ENCODE measurements at places on chromosomes 5 and 9. TPM values are rescaled to one million over a fixed set of nuclear protein-coding genes. Genes with fewer than 3 reads are reported as not detected.

Gene CMBL
- total RNA-seq, result 1.7 TPM

GRCh38 chr5:158126442-158127405 lies 267.8 kb upstream of the CLINT1 start:
- peaks cover 14% of the 10 kb centered on the region for H3K27me3 ChIP-seq
- DNase-seq, result no peak
- no peaks in the 10 kb centered on the region for H3K4me1 ChIP-seq
- no peak overlapping the region for H3K4me3 ChIP-seq

Gene CDH6
- not detected for total RNA-seq

GRCh38 chr9:70013598-70014196 lies 30.0 kb upstream of the MAMDC2 start:
- H3K4me3 ChIP-seq, result no peak overlapping the region
- no peak overlapping the region for H3K27ac ChIP-seq
- no peaks in the 10 kb centered on the region for H3K36me3 ChIP-seq
- no peaks in the 10 kb centered on the region for H3K4me1 ChIP-seq
- H3K27me3 ChIP-seq, result peaks cover 2% of the 10 kb centered on the region

Gene DBH
- total RNA-seq, result not detected

- no peaks in the 10 kb centered on the region for H3K4me1 ChIP-seq
- no peak overlapping the region for H3K27ac ChIP-seq
- no peak overlapping the region for H3K4me3 ChIP-seq
- peaks cover 2% of the 10 kb centered on the region for H3K27me3 ChIP-seq
- no peak for DNase-seq
Observed at GRCh38 chr9:79264041-79264440, 307.7 kb upstream of the TLE4 start.

- H3K4me3 ChIP-seq, result no peak overlapping the region
- no peak for DNase-seq
- no peaks in the 10 kb centered on the region for H3K27me3 ChIP-seq
- no peaks in the 10 kb centered on the region for H3K36me3 ChIP-seq
Observed at GRCh38 chr5:120306303-120306702, 157.8 kb upstream of the PRR16 start.

DNA sequence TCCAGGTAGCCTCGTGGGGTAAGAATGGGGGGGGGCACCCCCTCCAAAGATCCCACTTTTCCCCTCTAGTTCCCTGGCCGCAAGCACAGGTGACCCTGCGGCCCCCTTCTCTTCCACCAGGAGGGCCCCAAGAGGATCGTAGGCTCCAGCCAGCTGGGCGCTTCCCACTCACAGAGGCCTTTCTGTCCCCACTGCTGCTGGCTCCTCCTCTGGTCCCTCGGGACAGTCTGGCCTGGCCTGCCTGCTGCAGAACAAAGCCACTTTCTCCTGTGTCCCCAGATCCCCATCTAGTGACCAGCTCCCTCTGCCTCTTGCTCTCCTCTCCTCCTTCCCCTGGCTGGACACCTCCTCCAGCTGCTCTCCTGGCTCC lies 534 bp upstream of the SAPCD2 start:
- DNase-seq, result no peak

DNA sequence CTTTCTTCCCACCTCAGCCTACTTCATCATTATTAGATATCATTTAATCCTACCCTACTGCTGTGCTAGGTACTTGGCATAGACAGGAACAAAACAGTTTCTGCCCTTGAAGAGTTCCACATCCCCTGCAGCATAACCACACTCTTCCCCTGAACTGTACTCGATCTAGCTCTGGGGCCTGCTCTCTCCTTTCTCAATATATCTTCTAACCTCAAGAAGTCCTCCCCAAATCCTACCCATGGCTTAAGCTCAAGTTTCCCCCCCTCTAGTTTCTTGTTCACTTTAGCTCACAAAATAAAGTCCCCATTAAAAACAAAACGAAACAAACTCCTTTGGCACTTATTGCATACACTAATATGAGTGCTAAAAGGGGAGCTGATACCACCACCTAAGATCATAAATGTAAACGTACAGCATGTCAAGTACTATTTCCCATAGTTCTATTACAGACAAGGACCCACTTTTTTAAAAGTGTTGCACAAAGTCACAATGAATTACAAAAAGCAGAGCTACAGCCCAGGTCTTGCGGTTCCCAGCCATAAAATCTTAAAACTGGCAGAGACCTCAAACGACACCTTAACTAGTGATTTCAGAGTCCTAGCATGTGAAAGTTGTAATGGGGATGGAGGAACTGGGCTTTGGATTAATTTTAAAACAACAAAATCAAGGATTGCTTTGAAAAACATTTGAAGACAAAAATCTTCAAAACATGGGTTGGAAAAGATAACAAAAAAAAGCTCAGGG lies 80.7 kb downstream of the PTPDC1 start:
- peaks cover 17% of the 10 kb centered on the region for H3K36me3 ChIP-seq
- no peak for DNase-seq

GRCh38 chr5:107858788-107859187 lies 188.1 kb upstream of the EFNA5 start:
- no peak overlapping the region for H3K27ac ChIP-seq
- H3K36me3 ChIP-seq, result no peaks in the 10 kb centered on the region
- DNase-seq, result no peak
- H3K27me3 ChIP-seq, result no peaks in the 10 kb centered on the region
- no peak overlapping the region for H3K4me3 ChIP-seq

Gene LCN15
- total RNA-seq, result not detected

GRCh38 chr9:94861589-94862272 lies 135.2 kb downstream of the AOPEP start:
- no peaks in the 10 kb centered on the region for H3K27me3 ChIP-seq
- no peak for DNase-seq
- H3K4me3 ChIP-seq, result peak overlapping the region; percentile 54
- peaks cover 47% of the 10 kb centered on the region for H3K4me1 ChIP-seq
- peak overlapping the region; percentile 90 for H3K27ac ChIP-seq

- no peaks in the 10 kb centered on the region for H3K27me3 ChIP-seq
- peaks cover 25% of the 10 kb centered on the region for H3K4me1 ChIP-seq
- no peaks in the 10 kb centered on the region for H3K36me3 ChIP-seq
Observed at GRCh38 chr5:56498759-56499395, 265.7 kb upstream of the ANKRD55 start.

DNA sequence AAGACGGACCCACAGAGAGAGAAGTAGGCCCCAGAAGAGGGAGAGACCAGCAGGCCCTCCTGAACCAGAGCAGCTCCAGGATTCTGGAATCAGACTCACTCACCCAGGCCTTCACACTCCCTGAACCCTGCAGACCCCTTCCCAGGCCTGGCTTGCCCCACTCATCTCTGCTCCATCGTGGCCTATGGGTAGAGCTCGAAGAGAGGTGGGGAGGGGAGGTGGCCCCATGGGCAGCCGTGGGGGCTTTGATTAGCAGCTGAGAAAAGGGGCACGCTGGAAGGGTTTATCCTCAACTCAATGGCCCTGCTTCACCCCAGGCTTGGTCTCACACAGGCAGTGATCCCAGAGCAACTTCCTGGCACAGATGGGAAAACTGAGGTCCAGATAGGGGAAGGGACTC lies 613 bp downstream of the MYMK start:
- no peak overlapping the region for H3K4me3 ChIP-seq
- H3K27me3 ChIP-seq, result peaks cover 5% of the 10 kb centered on the region
- H3K4me1 ChIP-seq, result no peaks in the 10 kb centered on the region

DNA sequence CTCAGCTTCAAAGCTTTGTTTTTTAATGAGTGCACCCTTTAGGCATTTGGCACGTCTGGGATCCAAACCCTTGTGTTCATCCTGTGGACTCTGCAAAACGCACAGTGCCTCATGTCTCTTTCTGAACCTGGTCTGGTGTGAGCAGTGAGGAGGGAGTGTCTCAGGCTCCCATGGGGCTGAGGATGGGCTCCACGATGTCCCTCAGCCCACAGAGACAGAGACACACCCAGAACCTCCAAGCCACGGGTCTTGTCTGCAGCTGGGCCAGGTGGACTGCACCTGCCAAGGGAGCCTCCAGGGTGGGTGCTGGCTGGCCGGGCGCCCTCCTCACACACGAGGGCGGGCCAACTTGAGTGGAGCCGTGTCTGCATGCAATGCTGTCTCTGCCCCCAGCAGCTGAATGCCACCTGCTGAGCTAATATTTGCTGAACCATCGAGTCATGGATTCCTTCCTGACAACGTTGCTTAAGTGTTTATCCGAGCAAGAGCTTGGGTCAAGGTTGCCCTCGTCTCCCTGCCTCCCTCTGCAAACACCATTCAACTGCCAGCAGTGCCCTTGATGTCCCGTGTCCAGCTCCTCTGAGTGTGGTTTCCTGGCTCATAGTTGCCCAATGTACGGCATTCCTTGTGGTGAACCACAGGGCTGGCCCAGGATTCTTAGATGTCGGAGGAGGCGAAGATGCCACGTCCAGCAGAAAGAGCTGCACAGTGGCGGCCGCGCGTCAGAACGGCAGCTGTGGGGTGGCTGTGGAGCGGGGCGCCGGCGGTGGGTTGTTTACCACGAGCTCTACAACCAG lies 31.4 kb upstream of the LPCAT1 start:
- H3K4me3 ChIP-seq, result no peak overlapping the region
- no peaks in the 10 kb centered on the region for H3K4me1 ChIP-seq
- no peak overlapping the region for H3K27ac ChIP-seq
- peak; percentile 10 for DNase-seq

DNA sequence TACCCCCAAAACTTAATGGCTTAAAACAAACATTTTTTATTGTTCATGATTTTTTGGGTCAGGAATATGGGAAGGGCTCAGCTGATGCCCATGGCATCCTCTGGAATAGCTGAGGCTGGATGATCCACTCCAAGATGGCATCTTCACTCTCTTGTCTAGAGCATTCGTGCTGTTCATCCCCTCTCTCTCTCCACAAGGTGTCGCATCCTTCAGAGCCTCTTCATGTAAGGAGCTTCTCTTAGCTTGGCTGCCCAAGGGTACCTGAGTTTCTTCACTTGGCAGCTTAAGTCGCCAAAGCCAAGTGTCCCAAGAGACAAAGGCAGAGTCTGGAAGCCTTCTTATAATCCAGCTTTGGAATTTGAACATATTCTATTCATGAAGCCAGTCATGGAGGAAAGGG lies 294.7 kb downstream of the CHSY3 start:
- H3K4me3 ChIP-seq, result no peak overlapping the region
- no peaks in the 10 kb centered on the region for H3K27me3 ChIP-seq
- no peak for DNase-seq

- peaks cover 2% of the 10 kb centered on the region for H3K4me1 ChIP-seq
- no peaks in the 10 kb centered on the region for H3K36me3 ChIP-seq
- H3K27me3 ChIP-seq, result no peaks in the 10 kb centered on the region
- DNase-seq, result no peak
Observed at GRCh38 chr5:53355931-53356330, 124.5 kb upstream of the FST start.

GRCh38 chr9:104923289-104923688 lies 4.7 kb downstream of the ABCA1 start:
- H3K27ac ChIP-seq, result no peak overlapping the region
- H3K36me3 ChIP-seq, result no peaks in the 10 kb centered on the region
- no peak for DNase-seq

- peak; percentile 28 for DNase-seq
- no peak overlapping the region for H3K27ac ChIP-seq
- H3K27me3 ChIP-seq, result peaks cover 45% of the 10 kb centered on the region
- no peak overlapping the region for H3K4me3 ChIP-seq
- H3K36me3 ChIP-seq, result no peaks in the 10 kb centered on the region
- peaks cover 10% of the 10 kb centered on the region for H3K4me1 ChIP-seq
Observed at GRCh38 chr5:139710319-139711066, 62.3 kb downstream of the CXXC5 start.

DNA sequence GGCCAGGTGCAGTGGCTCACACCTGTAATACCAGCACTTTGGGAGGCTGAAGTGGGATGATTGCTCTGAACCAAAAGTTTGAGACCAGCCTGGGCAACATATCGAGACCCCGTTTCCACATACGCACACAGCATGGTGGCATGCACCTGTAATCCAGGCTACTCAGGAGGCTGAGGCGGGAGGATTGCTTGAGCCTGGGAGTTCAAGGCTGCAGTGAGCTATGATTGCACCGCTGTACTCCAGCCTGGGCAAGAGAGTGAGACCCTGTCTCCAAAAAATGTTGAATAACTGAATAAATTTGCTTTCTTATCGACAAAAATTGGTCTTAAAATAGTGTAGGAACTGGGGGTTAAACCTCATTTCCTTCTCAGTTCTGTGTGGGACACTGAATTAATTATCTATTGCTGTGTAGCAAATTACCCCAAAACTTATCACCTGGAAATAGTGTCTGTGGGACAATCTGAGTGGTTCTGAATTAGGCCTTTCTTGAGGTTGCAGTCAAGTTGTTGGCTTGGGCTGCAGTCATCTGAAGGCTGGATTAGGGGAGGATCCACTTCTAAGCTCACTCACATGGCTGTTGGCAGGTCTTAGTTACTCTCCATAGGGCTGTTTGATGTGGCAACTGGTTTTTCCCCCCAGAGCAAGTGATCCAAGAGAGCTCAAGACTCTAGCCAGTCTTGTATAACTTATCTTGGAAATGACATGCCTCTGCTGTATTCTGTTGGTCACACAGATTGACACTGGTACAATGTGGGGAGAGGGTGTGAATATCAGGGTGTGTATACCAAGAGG lies 2.0 kb downstream of the SNX30 start:
- H3K36me3 ChIP-seq, result peaks cover 3% of the 10 kb centered on the region
- DNase-seq, result no peak
- H3K27ac ChIP-seq, result no peak overlapping the region
- peaks cover 11% of the 10 kb centered on the region for H3K27me3 ChIP-seq
- H3K4me1 ChIP-seq, result peaks cover 71% of the 10 kb centered on the region

- no peak overlapping the region for H3K27ac ChIP-seq
- no peak for DNase-seq
- no peaks in the 10 kb centered on the region for H3K36me3 ChIP-seq
- peaks cover 3% of the 10 kb centered on the region for H3K27me3 ChIP-seq
- no peaks in the 10 kb centered on the region for H3K4me1 ChIP-seq
- H3K4me3 ChIP-seq, result no peak overlapping the region
Observed at GRCh38 chr9:126454215-126454614, 127.6 kb downstream of the MVB12B start.

Gene GFPT2
- not detected for total RNA-seq

GRCh38 chr9:111812337-111812736 lies 17.6 kb upstream of the SHOC1 start:
- DNase-seq, result no peak
- no peak overlapping the region for H3K4me3 ChIP-seq
- H3K36me3 ChIP-seq, result no peaks in the 10 kb centered on the region
- peaks cover 1% of the 10 kb centered on the region for H3K27me3 ChIP-seq
- no peaks in the 10 kb centered on the region for H3K4me1 ChIP-seq

DNA sequence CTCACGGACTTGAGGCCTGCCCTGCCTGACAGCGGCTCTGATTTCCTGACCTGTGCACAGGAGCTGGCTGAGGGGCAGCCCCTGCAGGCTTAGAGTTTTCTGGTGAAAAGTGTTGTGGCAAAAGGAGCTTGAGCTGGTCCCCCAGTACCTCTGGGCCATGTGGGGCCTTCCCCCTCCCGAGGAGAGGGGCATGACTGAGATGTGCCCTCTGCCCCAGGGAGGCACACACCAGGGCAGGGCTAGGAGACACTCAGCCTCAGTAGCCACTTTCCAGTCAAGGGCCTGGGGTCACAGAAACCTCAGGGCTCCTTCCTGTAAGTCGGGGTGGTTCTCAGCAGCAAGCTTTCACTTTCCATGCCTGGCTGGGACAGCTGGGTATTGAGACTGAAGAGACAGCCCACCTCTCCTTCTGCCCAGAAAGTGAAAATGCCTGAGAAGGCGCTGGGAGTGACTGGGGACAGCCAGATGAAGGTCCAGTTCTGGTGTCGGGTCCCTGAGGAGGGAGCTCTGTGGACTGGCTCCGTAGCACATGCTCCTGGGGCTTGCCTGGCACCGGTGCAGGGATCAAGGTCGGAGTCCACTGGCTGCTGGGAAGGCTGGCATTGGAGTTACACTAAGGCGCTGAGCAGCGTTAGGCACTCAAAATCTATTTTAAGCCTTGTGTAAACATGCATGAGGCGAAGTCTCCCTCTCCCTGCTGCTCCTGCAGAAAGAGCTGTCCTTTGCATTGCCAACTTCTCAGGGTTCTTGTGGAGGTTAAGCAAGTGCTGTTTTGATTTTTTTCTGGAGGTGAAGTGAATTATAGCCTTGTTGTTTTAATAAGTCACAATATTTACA lies 394.9 kb downstream of the GADD45G start:
- DNase-seq, result peak; percentile 65
- H3K4me3 ChIP-seq, result peak overlapping the region; percentile 12
- H3K4me1 ChIP-seq, result peaks cover 28% of the 10 kb centered on the region
- peak overlapping the region; percentile 47 for H3K27ac ChIP-seq
